ENCODE measurements at places on chromosomes 4 and X.

DNA sequence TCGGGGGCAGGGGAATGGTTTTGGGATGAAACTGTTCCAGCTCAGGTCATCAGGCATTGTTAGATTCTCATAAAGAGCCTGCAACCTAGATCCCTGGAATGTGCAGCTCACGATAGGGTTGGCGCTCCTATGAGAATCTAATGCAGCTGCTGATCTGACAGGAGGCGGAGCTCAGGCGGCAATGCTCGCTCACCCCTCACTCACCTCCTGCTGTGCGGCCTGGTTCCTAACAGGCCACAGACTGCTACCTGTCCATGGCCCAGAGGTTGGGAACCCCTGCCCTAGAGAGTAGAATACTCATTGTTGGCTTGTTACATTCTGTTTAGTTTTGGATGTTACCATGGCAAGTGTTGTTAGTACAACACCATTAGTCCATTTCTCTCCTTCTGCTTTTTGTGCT, 40.8 kb upstream of the STX18 start:
- DNase-seq: no peak

- DNase-seq: no peak
Measured at GRCh38 chr4:41611124-41611838, 73.3 kb downstream of the LIMCH1 start.

DNA sequence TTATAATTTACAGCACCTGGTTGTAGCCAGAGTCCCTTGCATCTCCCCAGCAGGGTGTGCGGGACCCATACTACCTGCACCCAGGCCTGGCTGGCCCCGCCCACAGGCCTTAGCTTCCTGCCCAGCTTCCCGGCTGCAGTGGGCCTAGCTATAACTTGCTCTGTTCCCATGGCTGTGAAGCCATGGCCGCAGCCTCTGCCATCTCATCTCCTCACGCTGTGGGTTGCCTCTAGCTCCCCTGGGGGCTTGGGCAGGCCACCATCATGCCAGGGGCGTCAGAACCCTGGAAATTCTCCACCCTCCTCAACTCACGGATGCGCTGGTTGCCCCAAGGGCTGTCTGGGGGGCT, 26.1 kb upstream of the SORBS2 start:
- DNase-seq: no peak

DNA sequence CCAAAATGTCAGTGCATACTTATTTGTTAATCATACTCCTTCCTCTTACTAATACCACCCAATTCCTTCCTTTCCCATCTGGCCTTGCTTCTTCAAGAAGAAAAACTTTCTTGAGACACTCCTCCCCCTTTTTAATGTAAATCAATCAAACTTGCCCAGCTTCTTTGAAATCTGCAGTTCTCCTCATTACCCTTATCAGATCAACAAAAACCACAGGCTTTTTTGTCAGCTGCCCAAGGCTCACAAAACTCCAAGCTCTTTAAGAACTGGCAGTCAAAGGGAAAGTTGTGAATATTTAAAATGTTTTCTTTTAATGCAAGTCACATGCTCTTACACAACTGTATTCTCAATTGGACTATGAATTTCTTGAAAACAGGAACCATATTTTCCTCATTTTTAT, 11.3 kb upstream of the MYOZ2 start:
- no peak for DNase-seq

GRCh38 chr4:120965938-120966337, 43.4 kb upstream of the PRDM5 start:
- no peak for DNase-seq

DNA sequence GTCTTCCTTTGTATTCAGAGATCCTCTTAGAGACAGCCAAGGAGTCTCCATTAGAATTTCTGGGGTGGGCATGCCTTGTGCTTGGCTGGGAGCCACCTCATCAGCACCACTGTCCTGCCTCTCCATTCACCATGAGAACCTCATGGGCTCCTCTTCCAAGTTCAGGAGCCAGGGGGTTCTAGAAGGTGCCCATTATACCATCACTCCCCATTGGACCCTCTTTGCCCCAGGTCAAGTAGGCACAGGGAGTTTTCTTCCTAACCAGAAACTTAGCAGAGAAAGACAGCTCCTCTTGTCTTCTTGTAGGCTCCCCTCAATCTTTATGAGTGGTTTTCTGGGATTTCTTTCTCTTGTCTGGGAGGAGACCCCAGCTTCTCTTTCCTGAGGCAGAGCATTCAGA, 31.1 kb downstream of the ASMT start:
- DNase-seq: no peak

- DNase-seq: no peak
Measured at GRCh38 chr4:6758728-6759127, 23.8 kb upstream of the KIAA0232 start.

GRCh38 chr4:152591396-152591795, 55.5 kb upstream of the FBXW7 start:
- DNase-seq: no peak

DNA sequence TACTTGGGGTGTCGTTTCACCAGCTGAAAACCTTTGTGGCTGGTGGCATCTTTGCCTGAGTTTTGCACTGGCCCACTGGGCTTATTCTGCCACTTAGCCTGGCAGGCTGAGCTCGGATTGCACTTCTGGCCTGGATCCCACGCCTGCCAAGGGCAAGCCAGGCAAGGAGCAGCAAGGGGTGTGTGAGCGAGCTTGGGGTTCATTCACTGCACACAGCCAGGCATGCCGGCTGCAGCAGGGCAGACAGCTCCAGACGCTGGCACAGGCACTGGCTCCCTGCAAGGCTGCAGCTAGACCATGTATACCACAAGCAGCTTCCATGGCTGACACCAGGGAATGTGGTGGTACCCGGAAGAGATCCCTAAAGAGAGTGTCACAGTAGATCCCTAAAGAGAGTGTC, 476.3 kb downstream of the EPHA5 start:
- no peak for DNase-seq

DNA sequence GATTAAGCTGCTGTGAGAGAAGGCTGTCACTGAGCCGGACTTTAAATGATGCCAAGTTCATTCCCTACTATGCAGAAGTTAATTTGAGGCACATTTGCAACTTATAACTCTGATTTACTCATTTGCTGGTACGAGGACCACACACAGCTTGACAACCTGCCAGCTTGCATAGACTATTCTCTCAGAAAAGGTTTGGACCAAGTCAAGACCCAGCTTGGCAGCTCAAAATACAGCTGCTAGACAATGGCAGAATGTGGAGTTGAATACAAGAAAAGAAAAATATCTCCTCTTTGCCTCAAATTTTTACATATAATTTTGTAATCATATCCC, 338.9 kb downstream of the DHX15 start:
- no peak for DNase-seq

GRCh38 chrX:130846746-130847145, 56.3 kb downstream of the ENOX2 start:
- DNase-seq: no peak

DNA sequence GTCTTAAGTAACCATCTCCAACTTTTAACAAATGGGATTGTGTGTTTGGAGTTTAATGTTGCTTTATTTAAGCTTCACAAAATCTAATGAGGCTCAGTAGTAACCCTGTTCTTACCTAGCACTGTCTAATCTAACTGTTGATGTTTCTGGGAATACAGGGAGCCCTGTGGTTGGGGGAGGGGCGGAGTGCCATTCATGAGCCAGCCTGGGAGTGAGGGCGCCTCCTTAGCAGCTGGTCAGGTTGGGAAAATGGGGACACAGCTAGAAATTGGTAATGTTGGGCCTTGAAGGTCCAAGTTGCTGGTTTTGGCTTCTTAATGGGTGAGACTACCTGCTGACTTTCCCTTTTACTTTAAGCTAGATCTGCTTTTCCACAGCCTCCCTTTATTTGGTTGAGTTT, 22.9 kb upstream of the TADA2B start:
- DNase-seq: no peak

- peak; percentile 3 for DNase-seq
Measured at GRCh38 chr4:76748649-76749048, 149.3 kb downstream of the SOWAHB start.

- no peak for DNase-seq
Measured at GRCh38 chr4:188435381-188435780, 296.1 kb downstream of the TRIML1 start.

- no peak for DNase-seq
Measured at GRCh38 chr4:182881914-182882313, 35.3 kb downstream of the DCTD start.

All from CD4-positive, alpha-beta memory T cell (primary cell).